ENCODE measurements at places on chromosomes 6 and 20.

- no peak for DNase-seq
Observed at GRCh38 chr20:24691901-24692351, 222.5 kb downstream of the SYNDIG1 start.

- no peak for DNase-seq
Observed at GRCh38 chr6:125200941-125201340, 47.4 kb downstream of the TPD52L1 start.

GRCh38 chr6:161394437-161394836 lies 120.6 kb upstream of the AGPAT4 start:
- DNase-seq, result no peak

DNA sequence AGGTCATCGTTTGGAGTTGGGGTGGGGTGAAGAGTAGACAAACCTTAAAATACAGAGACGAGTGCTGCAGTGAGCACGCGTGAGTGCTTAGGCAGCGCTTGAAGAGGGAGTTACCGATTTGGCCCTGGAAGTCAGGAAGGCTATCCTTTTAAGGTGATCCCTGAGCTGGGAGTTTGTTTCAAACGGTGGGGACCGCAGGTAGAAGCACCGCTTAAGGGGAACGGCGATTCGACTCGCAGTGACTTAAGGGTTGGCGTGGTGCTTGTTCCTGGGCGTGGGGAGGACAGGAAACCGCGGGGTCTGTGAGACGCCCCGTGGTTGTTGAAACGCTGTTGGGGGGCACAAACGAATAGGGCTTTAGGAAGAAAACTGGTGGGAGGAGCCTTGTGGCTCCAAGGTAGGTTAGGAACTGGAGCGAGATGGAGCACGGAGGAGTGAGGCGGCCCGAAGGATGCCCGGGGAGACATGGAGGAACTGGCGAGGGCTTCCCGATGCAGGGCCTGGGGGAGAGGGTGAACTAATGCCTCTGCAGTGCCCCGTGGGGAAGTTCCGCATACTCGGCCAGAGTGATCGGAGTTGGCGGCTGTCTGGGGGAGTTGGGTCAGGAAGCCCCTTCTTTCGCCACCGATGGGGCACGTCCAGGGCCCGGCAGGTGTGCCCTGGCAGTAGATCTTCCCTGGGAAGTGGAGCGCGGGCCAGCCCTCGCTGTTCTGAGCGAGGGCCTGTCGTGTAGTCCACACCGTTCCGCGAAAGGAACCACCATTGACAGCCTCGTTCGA lies 1.3 kb upstream of the CDYL start:
- DNase-seq, result no peak

GRCh38 chr6:3451498-3451897 lies 5.4 kb downstream of the SLC22A23 start:
- no peak for DNase-seq

DNA sequence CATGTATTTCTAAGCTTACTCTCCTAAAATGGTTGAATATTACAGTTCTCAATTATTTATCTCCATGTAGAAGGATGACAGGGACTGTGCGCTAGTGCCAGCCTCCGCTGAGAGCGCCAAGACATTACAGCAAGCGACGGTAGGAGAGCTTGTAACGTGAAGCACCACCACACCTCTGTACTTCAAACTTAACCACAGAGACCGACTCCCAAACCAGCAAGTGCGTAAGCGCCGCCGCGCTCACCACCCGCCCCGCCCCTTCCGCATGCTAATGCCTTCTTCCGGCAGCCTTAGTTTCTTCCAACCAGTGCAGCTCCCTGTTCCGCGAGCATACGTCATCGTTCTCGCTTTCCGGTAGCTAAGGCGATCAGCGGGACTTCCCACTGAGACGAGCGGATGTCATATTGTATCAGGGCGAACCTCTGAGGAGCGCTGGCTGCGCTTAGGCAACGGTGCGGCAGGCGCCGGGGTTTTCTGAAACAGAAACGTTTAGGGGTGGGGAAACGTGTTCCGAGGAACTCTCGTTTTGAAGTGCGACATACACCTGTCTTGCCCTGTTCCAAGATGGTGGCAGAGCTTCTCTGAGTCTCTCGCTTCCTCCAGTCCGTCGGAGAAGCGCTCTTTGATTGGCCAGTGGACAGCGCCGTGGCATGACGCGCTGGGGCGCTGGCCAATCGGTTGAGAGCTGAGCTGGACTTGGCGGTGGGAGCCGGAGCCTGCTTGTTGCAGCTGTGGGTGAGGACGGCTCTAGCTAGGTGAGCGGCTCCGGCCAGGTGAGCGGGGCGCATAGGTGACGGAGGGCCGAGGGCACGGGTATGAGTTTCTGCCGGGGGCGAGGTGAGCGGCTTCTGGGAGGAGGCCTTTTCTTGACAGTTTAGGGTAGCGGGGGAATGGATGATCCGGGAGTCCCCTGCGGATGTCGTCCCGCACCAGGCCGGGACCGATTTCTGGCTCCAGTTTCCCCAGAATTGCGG lies at the start of gene SEC23B:
TSS of gene SEC23B (plus strand) at position 723 of the 974 bp plus-strand sequence. CDS start 2,896 bp downstream, outside the sequence.
- DNase-seq, result peak; percentile 94

DNA sequence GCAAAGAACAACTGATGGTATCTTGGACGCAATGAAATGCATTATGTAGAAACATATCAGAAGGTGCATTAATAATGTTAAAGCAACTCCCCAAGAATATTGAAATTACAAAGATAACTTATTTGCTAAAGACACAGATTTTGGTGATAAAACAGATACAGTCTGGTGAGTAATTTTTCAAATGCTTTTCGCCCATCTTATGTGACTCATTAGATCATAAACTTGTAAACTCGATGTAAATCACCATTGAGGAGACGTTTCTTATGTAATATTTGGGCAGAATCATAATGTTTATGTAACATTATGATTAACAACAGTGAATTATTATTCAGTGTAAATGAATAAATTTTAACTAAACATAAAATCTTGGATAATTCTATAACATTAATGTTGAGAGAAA lies 608.1 kb downstream of the KIF16B start:
- no peak for DNase-seq

DNA sequence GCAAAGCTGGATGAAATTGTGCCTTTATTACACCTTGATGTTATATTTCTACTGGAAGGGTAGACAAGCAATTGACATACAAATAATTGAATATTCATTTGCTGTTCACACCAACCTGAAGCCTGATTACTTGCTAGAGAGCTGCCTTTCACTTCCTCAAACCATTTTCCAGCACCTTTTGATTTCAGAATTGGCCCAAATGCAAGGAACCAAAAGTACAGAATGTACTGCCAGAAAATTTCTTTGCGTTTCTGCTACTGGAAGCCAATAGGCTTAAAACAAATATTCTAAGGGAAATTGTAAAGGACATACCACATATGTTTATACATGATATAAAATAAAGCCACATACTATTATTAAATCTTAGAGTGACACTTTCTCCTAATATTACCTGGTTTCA lies 94.5 kb downstream of the RFPL4B start:
- DNase-seq, result no peak

DNA sequence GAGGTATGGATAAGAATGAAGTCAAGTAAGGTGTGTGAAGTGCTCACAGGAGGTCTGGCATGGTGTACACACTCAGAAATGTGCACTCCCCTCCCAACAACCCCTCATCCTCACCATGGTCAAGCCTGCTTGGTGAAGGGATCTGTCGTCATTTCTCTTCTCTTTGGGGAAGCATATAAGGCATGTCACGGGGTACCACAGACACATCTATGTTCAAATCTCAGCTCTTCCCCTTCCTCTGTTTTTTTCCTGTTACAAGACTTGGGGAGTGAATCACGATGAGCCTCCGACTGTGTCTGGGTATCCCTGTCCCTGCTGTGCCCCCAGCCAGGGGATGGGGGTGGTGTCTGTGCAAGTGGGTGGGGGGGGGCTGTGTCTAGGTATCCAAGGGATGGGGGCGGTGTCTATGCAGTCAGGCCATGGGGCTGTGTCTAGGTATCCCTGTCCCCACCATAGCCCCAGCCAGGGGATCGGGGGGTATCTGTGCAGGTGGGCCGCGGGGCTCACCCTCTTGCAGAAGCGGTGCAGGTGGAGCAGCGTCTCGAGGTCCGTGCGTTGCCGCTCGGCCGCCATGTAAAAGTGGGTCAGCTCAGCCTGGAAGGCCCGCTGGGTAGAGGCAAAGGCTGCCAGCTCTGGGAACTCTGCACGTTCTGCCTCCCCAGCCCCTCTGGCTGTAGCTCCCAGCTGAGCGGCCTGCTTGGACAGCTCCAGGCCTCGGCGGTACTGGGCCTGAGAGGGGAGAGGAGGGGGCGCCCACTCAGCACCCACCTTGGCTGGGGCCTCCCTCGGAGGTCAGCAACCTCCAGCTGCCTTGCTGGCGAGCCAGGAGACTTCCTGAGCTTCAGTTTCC lies 43.6 kb downstream of the KIAA1755 start:
- DNase-seq, result no peak

DNA sequence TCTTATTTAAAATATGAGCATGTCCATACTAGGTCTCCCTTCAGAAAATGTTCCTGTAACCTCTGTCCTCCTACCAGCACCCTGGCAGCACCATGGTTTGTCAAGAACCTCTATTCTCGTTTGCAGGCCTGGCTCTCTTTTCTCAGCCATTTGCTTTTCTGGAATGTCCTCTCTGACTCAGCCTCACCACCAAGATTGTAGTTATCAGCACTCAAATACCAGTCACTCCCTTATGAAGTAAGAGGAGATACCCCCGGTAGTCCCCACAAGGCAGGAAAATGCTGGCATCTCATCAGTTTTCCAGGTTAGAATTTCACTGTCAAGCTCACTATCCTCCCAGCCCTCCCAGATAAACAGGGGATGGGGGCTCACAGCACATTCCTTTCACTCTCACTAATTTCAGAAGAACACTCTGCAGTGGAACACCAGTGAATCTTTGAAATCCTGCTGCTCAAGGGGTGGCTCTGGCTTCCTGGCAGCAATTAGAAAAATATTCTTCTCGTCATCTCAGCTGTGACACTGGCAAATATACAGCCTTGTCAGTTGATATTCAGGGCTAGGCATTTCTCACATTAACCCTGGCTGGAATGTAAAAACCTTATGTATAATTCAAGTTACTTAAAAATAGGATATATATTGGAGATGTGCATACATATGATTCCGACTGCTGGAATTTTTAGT lies 129.2 kb downstream of the TBX18 start:
- DNase-seq, result no peak

- no peak for DNase-seq
Observed at GRCh38 chr6:35501784-35502183, 4.9 kb upstream of the TEAD3 start.

- no peak for DNase-seq
Observed at GRCh38 chr6:139490482-139490881, 116.0 kb upstream of the CITED2 start.

- DNase-seq, result no peak
Observed at GRCh38 chr6:139549561-139550070, 175.2 kb upstream of the CITED2 start.

DNA sequence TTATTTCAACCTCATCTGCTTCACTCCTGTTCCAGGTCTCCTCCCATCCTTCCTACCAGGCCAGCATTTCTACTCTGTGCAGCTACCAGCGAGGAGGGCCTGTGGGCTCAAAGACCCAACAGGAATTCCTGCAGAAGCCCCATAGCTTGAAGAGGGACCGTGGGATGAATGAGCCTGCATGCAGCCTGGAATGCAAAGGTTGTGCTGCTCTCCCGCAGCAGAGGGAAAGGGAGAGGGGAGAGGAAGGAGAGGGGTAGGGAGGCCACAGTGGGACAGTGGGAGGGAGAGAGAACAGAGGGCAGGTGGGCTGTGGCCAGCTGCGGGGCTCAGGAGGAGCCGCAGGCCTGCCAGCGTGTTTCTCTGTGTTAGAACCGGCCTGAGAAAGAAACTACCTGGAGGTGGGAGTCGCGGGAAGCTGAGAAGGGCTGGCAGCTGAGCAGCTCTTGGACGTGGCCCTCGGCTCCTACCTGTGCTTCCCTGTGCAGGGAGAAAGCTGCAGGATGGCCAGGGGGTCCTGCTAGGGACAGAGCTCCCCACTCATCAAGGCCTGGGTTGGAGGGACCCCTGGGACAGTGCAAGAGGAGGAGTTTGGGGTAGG lies 66.1 kb upstream of the MLN start:
- no peak for DNase-seq

GRCh38 chr6:3794092-3794491 lies 42.6 kb upstream of the PXDC1 start:
- no peak for DNase-seq

- DNase-seq, result no peak
Observed at GRCh38 chr6:134880487-134881190, 69.3 kb downstream of the ALDH8A1 start.

DNA sequence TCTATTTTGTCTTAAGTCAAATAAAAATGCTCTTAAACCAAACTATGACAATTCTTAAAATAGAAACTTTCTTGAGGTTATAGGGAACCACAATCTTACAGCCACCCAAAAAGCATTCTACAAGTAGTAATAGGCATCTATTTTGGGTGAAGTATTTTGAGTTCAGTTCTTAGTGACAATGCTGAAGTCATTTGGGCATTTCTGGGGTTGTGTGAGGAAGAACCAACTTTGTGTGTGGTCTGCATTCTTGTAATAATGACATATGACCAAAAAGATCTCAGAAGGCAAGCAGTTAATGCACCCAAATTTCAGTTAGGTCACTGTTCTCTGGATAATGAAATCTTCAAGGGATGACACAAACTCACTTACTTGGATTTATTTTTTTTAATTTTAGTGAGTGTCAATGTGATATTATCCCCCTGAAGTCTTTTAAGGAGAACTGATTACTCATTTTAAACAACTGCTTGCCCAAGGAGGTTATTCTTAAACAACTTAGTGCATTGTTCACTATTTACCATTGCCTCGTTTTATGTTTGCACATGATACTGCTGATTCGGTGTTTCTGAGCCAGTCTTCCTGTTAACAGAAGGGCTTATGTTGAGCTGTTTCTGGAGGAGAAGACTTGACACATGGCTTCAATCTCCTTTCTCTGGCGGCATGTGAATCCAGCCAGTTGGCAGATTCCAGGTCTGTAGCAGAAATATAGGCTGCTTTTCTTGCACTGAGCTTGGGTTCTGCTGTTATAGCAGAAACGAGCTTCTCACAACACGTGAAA lies 618.9 kb downstream of the BCKDHB start:
- no peak for DNase-seq

DNA sequence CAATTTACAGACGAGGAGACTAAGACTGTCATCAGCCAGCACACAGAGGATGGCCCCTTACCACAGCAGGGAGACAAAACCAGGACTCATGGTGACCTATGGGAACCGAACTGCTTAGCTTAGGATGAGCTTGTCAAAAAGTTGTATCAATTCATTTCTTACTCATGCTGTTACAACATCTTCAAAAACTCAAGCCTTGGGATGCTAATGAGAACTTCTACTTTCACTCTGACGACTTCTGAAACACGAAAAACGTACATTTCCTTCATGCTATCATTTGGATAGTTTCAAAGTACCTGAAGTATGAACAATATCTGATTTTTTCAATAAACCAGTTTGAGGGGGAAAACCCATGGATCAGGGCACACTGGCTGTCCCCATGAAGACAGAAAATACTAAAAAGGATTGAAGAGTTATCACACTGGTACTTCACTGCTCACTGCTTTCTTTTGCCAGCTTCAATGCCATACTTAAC lies 31.9 kb downstream of the HIVEP2 start:
- DNase-seq, result no peak

DNA sequence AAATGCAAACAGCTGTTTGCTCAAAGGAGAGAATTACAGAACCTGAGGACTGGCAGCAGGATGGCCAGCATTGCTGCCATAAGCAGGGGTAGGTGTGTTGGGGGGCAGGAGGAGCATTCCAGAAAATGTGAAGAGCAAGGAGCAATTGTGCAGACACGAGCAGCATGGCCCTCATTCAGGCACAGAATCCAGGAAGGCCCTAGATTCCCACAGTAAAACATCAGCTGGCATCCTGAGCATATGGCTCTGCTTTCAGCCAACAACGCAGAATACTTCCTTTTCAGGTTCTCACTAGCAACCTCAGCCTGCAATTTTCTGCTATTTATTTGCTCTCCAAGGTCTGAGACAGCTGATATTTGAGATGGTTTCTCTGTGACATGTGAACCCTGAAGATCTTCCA lies 243.4 kb upstream of the POU3F2 start:
- DNase-seq, result no peak

- DNase-seq, result no peak
Observed at GRCh38 chr6:22455378-22455777, 114.0 kb upstream of the HDGFL1 start.
